Inflammatory macrophage treated with lipopolysaccharide for 4 hours (primary cell): ENCODE measurements at places on chromosomes 6 and 20.

DNA sequence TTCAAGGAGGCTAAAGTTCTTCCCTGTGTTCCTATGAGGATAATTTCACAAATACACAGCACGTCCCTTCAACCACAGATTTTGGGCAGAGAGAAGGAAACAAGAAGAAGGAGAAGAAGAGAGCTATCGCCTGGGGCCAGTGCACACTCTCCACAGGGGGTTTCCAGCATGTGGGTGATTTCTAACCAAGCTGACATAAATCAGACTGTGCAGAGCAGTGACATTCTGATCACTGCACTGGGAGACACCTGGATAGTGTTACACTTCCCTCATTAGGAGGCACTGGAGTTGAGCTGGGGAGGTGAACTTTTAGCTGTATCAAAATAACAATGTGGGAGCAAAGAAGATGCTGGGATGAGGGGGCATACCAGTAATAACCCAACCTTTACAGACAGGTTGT is 71.8 kb upstream of the CENPW start:
- no peak for DNase-seq

DNA sequence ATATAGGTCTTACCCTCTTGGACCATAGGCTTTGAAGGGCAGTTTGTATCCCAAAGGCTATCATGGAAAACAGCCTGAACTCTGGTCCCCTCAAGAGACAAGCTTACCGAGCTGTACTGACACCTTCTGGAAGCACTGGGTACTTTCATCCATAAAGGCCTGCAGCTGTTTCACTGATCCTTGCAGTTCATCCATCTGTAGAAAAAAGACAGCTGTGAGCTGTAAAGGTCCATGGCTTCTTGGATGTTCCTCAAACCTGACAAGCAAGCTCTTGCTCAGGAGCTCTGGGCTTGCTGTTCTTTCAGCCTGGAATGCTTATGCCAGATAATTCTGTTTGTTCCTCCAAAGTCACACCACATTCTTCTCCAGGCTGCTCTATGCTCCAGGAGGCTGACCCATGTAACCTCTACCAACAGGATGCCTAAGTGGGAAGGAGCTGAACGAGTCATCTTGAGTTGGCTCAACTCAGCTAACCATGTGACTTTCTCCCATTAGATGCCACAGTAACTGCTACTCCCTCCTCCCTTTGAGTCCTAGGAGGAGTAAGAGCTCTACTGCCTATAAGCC is 8.8 kb upstream of the NDRG3 start:
- DNase-seq: peak; percentile 61

- DNase-seq: no peak
Observed at GRCh38 chr6:169881976-169882375, 130.6 kb downstream of the ERMARD start.

GRCh38 chr6:141103246-141103645 is 1029.5 kb upstream of the GJE1 start:
- no peak for DNase-seq

- no peak for DNase-seq
Observed at GRCh38 chr6:96196633-96197032, 180.9 kb downstream of the FUT9 start.

- DNase-seq: no peak
Observed at GRCh38 chr6:37668251-37668650, 29.4 kb downstream of the MDGA1 start.

DNA sequence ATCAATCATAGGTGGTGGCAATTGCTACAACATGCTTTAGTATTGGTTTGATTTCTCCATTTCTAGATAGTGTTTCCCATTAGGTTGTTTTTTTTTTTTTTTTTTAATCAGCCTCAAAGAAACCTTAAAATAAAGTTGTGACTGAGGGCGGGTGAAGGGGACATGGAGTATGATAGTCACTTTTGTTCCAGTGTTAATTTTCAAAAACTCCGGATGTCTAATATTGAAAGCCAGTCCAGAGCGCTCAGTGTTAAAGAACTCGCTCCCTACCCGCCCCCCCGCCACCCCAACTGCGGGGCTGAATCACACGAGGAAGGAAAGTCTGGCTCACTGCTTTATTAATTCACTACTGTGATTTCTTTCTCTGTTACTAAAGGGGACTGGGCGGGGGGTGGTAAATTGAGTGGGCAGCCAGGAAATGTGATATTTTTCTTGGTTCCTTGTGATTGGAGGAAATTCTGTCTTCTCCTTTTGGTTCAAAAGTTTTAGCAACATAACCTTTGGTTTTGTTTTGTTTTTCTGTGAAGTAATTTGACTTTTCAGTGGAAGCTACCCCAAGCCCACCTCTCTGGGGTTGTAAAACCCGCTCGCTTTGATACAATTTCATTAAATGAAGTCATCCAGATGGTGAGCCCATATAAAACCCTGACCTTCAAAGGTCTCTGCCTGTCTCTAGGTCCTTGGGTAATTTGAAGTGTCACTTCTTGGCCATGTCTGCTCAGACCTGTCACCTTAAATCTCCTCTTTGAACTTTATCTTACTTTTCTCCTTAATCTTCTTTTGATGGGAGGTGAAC is 38.0 kb downstream of the TNFAIP3 start:
- DNase-seq: peak; percentile 82

DNA sequence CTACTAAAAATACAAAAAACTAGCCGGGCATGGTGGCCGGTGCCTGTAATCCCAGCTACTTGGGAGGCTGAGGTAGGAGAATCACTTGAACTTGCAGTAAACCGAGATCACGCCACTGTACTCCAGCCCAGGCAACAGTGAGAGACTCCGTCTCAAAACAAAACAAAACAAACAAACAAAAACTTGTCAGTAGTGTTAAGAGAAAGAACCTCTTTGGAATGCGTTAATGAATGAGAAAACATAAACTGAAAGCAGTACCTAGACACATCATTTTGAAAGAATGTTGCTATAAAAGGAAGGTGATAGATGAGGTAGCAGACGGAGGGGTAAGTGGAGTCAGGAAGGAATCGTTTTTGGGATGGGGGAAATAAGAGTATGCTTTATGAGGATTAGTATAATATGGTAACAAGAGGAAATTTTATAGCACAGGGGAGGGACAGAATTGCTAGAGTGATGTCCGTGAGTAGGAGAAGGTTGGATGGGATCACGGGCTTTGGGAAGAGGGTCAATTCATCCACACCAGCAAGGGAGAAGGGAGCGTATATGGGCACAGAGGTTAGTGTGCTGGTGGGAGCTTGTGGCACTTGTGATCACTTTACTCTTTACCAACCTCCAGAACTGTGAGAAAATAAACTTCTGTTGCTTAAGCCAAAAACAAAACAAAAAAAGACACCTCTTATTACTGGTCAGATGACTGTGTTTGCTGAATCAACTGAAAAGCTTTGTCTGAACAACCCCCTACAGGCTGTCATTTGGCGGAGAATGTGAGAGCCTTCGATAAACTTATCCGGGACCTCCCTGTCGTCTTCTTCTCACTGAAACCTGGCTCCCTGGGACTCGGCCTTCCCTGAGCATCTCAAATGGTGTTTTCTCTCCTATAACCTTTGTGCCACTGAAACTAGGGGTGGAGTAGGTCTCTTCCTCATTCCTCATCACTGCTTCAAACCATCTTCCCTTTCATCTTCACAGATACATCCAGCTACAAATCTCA is 48.9 kb upstream of the TFAP2A start:
- DNase-seq: no peak

DNA sequence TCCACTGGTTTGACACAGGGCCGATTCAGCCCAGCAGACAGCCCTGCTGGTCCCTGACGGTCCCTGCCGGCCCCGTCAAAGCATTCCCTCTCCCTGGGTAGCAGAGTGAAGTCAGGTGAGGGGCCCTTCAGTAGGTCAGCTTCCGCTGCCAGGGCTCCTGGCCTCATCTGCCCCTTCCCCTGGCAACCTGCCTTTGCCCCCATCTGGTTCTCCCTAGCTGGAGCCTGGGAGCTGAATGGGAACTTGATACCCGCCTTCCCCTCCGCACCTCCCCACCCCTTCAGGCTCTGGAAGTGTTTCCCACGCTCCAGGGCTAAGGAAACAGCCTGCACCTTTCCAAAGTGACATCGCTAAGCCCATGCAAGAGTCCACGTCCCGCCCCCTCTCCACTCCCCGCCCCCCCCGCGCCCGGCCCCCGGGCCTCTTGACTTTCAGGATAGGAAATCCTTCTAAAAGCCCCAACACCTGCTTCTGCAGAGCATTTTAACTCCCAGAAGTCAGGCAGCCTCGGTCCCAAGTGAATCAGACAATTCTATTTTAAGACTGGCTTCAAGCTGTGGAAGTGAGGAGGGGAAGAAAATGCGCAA is 53.3 kb downstream of the ISM1 start:
- no peak for DNase-seq

GRCh38 chr20:17637985-17638640 is 43.9 kb downstream of the RRBP1 start:
- DNase-seq: no peak

GRCh38 chr6:62707156-62707555 is 421.1 kb upstream of the KHDRBS2 start:
- DNase-seq: no peak

- DNase-seq: no peak
Observed at GRCh38 chr6:65289491-65289890, 417.5 kb downstream of the EYS start.
